ENCODE measurements at places on chromosomes 7 and 10. TPM values are rescaled to one million over a fixed set of nuclear protein-coding genes. Genes with fewer than 3 reads are reported as not detected.

Gene MARVELD1
- 17.2 TPM for total RNA-seq

Gene UNCX
- not detected for total RNA-seq

Gene SHH
- total RNA-seq = not detected

Gene ANKRD2
- total RNA-seq = 8.9 TPM

Gene KIF11
- total RNA-seq = 5.7 TPM

Gene MYO1G
- total RNA-seq = 1.6 TPM

Gene C10orf53
- not detected for total RNA-seq

Gene CDK1
- total RNA-seq = 17.2 TPM

Gene AMZ1
- total RNA-seq = under 0.01 TPM

Gene ARL5B
- 16.7 TPM for total RNA-seq

Gene HTR5A
- total RNA-seq = not detected

Gene PHYHIPL
- 0.52 TPM for total RNA-seq

Gene OR13A1
- not detected for total RNA-seq

Gene APBB1IP
- total RNA-seq = 4.2 TPM

Gene CRHR2
- total RNA-seq = under 0.01 TPM

Gene FAM25C
- not detected for total RNA-seq

Gene AKR1C2
- total RNA-seq = 4.2 TPM

Gene SSMEM1
- not detected for total RNA-seq

Gene LIPJ
- 0.52 TPM for total RNA-seq

Gene CTNNA3
- 24.0 TPM for total RNA-seq

Gene GHRHR
- not detected for total RNA-seq

Gene LRGUK
- 1.6 TPM for total RNA-seq

Gene ADGRA1
- under 0.01 TPM for total RNA-seq

Gene PTPRN2
- total RNA-seq = 1.6 TPM

Gene ELMO1
- total RNA-seq = 52.7 TPM

Gene ZMYND11
- 35.0 TPM for total RNA-seq

Gene RBM20
- 6.3 TPM for total RNA-seq

Gene CACNB2
- 4.2 TPM for total RNA-seq

Gene SFTPD
- not detected for total RNA-seq

Gene STAMBPL1
- 15.1 TPM for total RNA-seq

Gene GPAM
- 52.7 TPM for total RNA-seq

Gene SLC16A9
- total RNA-seq = 3.1 TPM
